ENCODE measurements at places on chromosomes 4 and X.

GRCh38 chrX:131068945-131069719 lies 11.0 kb downstream of the ARHGAP36 start:
- no peak for DNase-seq

- no peak for DNase-seq
These were observed 271.0 kb upstream of the ARSJ start for GRCh38 chr4:114250439-114250891.

DNA sequence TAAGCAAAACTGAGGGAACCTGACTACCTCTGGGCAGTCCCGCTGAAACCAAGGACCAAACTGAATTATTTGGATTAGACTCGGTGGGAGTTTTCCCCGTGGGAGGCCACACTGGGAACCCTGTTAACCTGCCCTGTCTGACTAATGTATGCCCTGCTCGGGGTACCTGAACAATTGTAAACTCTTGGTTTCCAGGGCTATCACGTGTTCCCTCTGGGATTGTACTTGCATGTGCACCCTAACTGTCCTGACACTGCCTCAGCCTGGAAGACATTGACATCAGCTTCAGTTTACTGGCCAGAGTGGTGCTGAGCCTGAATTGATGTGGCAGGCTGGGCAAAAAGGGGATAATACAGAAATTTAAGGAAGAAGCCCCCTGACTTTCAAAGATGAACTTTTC lies 20.1 kb upstream of the ZNF41 start:
- DNase-seq, result no peak

DNA sequence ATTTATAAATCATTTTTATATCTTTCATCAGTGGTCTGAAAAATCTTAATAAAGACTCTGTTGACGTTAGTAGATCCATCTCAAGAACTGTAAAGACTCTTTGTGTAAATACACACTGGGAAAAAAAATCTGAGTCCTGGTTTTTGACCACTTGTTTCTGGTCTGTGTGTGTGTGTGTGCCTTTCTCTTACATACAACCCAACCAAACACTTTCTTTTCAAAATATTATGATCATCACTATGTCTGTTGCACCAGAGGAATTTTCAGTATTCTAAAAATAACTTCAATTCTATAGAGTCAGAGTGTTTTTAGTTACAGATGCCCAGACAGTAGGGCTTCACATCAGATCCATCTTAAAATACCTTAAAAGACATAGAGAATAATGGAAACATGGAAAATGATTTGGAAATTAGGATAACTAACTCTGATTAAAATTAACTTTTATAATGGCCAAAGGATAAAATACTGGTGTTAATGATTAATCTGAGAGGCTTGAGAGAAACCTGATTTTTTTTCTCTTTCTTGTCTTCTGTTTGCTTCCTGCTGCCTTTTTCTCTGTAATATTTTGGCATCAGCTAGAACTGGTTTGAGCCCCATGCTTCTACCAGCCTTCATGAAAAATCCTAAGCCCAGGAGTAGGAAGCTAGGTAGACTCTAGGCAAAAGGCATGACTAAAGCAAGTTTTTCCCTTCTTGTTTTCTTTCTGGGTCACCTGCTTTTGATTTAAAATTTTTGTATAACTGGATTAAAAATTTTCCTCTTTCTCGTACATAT lies 99.7 kb downstream of the ATXN3L start:
- DNase-seq, result no peak

DNA sequence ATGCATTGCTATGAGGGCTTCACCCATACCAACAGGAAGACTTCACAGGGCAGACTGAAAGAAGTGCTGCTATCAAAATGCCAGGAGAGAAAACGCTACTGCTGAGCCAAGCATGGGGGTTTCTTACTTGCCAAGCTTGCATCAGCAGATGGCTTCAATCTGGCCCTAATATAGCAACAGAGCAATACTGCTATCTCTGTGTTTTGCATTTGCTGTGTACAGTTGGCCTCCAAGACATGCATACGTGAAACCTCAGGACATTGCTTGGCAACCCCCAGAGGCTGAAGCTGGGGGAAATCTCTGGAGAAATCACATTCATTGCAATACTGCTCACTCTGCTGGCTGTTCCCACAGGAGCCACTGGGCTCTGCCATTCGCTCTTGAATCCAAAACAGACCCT lies 127.2 kb upstream of the GPC4 start:
- no peak for DNase-seq

DNA sequence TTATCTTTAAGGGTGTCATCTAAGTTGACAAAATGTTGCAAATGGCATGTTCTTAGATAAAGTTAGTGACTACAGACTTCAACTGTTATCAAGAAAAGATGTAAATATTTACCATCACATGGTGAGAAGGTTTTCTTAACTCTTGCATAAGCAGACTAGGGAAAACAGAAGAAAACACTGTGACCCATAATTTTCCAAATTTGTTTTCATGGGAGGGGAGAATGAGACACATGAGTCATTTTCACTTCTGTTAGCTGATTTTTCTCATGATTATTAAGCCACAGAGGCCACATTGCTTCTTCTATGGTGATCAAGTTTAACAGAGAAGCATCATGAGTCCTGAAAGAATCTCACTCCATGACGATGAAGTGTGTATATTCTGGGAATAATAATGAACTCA lies 30.2 kb upstream of the SYTL5 start:
- DNase-seq, result no peak

GRCh38 chr4:159777689-159778088 lies 674.8 kb downstream of the RAPGEF2 start:
- DNase-seq, result no peak

DNA sequence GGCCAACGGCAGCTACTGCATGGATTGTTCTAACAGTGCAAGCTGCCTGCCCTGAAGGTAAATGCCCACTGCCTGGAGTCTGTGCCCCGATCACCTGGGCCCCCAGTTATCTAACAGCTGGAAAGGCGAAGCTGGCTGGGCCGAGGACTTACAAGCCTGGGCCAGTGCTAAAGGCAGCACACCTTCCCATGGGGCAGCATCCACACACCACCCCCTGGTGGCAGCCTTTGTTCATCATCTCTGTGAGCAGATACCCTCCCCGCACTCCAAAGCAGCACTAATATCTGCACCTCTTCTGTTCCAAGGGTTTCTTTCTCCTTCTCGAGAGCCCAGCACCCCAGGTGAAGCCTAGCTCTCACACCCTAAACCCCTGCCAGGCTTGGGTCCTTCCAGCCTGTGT lies 7.6 kb downstream of the SLC2A9 start:
- DNase-seq, result peak; percentile 29

DNA sequence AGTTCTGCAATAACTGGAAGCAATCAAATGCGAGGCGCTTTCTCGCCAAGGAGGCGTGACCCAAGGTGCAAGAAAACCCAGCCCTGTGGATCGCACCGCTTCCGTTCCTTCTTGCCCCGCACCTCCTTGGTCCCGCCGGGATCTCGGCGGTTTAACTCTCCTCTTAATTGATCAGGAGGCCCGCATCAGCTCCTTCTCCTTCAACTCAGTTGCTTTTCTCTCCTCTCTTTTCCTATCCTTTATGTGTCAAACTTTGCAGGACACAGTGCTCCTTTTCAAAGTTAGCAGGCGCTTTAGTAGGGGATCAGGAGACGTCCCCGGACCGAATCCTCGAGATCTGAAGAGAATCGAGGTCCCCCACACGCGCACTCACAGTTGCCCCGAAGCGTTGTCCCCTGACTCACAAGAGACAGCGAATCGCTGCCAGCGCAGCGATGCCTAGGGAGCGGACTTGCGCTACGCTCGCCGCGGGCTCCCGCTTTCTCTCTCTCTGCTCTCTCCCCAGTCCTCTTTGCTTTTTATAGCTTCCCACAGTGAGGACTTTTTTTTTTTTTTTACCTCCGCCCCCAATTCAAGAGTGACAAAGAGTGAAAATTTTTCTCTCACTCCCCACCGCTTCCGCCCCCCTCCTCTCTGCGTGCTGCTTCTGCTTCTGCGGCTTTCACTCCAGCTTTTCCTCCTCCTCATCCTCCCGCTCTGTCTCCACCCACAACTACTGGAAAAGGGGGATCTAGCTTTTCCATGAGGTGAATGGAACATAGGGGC lies at the start of gene DKK2:
Gene DKK2, minus strand, starts transcription at position 495 of the 765 bp plus-strand sequence. CDS start 722 bp downstream, outside the sequence.
- DNase-seq, result peak; percentile 67

GRCh38 chrX:85024044-85024443 lies 20.4 kb downstream of the APOOL start:
- no peak for DNase-seq

- DNase-seq, result peak; percentile 74
These were observed 569 bp downstream of the RPS3A start for GRCh38 chr4:151099976-151100417.

- peak; percentile 30 for DNase-seq
These were observed 9.4 kb downstream of the UVSSA start for GRCh38 chr4:1356181-1356998.

DNA sequence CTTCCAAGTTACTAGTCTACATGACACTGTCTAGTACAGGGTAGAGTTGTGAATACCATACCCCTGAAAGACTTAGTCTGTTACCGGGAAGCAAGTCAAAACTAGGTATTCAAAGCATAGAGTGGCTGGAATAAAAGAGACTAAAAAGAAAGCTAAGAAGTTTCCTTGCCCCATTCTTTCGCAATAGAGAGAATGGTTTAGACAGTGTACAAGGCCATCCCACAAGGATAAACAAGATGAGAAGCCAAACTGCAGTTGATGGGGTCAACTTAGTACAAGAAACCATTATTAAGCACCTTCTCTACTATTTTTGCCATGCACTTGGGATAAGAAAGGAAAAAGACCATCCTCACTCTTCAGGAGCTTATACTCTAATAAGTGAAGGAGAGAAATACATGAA lies 30.3 kb downstream of the AMMECR1 start:
- no peak for DNase-seq

GRCh38 chr4:52694936-52695335 lies 35.8 kb upstream of the USP46 start:
- DNase-seq, result no peak

DNA sequence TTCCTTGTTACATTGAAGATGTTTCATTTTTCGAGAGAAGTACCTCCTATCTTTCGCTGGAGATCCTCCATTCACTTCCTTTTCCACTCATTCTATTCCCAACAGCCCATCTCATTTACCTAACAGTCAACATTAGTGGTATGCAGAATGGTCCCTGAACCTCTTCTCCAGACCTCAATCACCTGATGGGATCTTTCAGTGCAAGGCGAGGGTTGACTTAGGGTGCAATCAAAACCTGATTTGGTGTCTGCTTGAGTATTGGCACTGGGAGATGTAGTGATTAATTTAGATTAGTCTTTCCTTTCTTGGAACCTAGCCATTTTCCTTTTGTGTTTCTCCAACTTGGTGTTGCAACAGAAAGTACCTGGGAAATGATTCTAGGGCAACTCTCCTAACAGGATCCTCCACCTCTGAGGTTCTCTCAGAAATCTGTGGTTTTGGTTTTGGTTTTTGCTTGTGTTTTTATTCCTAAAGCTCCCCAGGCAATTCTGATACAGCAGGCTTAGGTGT lies 18.4 kb downstream of the DDX3X start:
- no peak for DNase-seq

DNA sequence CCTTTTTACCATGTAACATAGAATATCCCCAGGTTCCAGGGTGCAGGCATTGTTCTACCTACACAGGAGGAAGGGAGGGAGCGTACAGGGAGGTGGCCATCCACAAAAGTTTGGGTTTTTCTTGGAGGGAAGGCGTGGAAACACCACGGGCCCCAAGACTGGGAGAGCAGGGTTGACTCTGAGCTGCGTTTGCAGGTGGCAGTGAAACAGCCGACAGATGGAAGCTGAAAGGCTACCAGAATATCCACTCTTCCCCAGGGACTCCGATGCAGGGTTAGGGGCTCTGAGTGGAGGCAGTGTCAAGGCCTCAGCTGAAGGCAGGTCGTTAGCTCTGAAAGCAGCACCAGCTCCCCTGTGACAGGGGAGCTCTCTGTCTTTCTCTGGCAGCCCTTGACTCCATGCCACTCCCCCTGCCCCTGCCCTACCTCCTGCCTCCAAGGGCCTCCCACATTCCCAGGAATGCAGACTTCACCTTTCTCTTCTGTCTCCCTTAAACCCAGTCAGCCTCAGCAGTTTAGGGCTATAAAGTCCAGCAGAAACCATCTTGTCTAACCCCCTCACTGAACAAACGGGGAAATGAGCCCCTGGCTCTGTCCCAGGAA lies 14.0 kb upstream of the GLOD5 start:
- DNase-seq, result no peak

GRCh38 chr4:180850318-180850940 lies 1392.8 kb upstream of the TENM3 start:
- no peak for DNase-seq

GRCh38 chrX:147749308-147749707 lies 162.4 kb upstream of the FMR1 start:
- DNase-seq, result no peak

- no peak for DNase-seq
These were observed 2.2 kb downstream of the SNX25 start for GRCh38 chr4:185211641-185212040.

DNA sequence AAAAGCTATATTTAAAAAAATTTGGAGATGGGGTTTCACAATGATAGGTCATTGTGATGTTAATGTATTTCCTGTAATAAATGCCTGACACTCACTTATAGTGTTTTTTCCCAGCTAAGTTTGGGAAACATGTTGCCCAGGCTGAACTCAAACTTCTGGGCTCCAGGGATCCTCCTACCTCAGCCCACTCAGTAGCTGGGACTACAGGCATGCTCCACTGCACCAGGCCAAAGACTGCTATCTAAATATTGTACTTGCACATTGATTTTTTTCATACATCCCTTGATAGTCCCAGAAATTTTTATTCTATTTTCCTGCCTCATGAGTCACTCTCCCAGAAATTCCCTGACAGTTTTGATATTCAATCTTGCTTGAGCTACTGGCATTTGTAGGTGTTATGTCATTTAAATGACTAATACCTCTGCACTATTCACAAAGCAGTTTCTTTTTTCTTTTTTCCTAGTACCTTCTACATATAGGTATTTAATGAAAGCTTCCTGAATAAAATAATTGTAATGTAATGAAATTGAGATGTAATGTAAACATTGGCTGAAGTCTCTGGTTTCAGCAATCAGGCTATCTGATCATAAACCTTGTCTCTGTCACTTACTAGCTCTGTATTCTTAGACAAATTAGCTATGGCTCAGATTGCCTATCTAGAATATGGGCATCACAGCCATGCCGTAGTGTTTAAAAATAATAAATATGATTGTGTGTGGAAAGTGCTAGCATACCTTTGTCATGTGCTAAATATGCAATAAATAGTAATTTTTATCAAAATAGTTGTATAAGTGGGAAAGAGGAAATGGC lies 1973.0 kb upstream of the AGA start:
- DNase-seq, result no peak

- DNase-seq, result no peak
These were observed 2.1 kb downstream of the GEMIN8 start for GRCh38 chrX:14027511-14028019.

Data from NCI-H1417 (cell line).